ENCODE measurements at places on chromosomes 5 and 9. TPM values are rescaled to one million over a fixed set of nuclear protein-coding genes. Genes with fewer than 3 reads are reported as not detected.

- no peak for DNase-seq
These were observed 5.8 kb upstream of the TRIM41 start for GRCh38 chr5:181217111-181217802.

DNA sequence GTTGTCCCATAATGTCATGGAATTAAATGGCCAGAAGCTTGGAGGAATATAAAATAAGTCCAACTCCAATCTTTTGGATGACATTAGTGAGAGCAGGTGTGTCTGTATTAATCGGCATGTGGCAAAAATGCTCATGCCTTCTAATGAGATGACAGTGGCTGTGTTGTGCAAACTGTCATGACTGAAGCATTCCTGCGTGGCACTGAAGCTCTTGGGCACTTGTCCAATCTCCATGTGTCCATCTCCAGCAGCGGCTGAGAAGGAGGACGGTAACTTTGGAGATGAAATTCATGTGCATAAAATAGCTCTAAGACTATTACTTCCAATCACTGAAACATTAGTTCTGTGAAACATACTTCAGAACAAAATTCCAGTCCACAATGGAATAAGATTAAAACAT is 697.5 kb upstream of the GRAMD2B start:
- no peak for DNase-seq

DNA sequence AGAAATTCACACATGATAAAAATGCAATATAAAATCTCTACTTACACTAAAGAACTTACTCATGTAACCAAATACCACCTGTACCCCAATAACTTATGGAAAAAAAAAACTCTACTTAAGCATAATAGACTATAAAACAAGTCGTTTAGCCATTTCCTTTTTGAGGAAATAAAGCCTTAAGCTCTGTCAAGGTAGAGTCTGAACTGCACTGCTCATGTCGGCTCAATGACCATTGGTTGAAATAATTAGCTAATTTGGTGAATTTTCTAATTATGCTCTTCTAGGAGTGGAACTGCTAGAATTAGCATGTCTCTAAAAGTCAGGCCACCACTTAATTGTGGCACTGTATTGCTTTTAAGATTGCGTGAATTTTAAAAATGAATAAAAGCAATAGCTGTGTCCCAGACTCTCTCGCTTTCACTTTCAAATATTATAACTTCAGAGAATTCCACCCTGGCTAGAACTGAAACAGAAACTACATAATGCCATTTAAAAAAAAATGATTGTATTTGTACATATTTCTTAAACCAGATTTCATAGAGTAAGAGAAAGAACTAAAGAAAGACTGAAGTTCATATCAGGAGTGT is 113.0 kb upstream of the PCA3 start:
- DNase-seq = no peak

LIFR gene
- 56.1 TPM for total RNA-seq

DNA sequence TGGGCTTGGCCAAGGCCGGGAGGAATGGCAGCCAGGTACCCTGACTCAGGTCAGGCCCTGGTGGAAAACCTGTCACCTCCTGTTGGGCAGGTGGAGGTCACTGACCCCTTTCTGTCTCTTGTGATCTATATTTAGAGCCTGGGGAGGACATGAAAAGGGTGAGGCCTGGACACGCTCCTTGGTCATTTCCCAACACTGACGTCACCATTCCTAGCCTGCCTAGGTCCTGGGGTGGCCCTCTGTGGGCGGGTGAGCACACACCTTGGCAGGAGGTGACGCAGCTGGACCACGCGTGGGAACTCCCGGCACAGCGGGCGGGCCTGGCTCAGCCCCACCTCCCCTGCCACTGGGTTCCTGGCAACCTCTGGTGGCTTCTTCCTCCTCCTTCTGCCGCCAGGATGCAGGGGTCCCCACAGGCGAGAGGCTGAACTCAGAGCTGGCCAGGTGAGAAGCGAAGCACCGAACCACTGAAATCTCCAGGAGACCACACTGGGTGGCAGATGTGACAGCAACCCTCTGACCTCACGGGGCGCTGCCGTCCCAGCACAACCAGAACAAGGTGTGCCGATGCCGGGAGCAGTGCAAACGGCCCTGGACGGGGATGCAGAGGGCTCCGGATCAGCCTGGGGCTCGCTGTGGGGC is 6.4 kb upstream of the RALGDS start:
- no peak for DNase-seq

DNA sequence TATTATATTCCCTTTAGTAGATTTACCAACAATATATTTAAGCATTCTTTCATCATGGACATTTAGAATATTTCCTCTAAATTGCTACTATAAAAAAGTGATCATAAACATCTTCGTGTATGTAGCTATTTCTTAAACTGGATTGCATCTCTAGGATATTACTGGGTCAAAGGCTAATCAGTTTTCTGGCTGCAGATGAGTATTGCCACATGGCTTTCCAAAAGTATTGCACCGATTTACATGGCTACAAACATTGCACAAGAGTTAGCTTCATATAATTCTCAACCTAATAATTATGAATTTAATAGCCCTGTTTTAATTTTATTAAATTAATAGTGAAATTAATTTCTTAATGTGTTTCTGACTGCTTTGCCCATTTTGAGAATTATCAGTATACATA is 183.4 kb downstream of the DMRT2 start:
- DNase-seq = no peak

DNA sequence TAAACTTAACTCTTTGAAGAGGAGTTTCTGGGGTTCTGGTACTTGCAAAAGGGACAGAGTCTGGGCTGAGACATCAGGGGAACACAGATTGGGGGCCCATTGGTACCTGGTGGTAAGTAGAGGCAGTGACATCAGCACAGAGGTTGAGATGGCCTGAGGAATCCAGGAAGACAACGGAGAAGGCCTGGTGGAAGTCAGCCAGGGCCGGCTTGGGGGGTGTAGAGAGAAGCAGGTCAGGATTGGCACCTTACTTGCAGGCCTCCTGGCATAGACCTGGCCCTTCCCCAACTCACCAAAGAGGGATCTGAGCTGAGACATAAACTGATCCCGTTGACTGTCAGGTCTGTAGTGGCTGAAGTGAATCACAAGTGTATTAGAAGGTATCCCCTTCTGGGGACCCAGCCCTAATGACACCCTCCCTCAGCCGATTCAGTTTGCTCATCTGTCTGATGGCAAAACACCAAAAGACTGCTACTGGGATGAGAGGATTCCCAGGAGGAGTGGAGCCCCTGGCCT is 5.5 kb downstream of the NOL6 start:
- DNase-seq = no peak

DNA sequence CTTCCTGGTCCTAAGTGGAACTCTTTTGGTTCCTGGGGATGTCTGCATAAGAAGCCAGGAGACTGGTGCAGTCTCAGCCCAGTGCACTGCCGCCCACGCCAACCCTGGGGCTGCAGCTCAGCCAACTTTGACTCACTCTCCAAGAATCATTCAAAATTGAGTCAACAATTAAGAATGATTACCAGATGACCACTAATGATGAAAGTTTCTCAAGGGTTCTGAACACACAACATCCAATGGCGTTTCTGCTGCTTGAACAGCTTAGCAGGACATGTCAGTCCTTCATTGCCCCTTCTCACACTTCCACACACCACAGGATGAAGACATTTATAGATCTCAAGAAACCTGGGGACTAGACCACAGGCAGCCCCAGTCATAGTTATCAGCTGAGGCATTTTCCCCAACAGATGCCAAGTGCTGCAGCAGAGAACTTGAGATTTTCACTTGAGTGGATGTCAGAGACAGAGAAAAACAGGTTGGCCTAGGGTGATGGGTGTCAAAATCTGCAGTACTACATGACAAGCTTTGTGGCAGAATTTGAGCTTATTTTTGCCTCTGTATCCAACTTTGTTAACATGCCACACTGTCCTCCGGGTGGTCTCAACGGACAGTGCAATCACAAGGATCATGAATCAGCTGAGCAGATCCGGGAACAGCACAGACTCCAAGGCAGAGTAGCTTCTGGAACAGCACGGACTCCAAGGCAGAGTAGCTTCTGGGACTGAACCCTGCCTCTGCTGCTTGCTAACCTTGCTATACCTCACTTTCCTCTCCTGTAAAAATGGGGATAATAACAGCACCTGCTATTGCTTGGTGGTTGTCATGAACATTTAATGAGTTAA is 356.1 kb downstream of the SPOCK1 start:
- DNase-seq = no peak
